A549 treated with CORT108297 at 1 μM for 4 hours (cell line): ENCODE measurements at places on chromosomes 5 and 9. TPM values are rescaled to one million over a fixed set of nuclear protein-coding genes. Genes with fewer than 3 reads are reported as not detected.

FBN2 gene
- 11.7 to 19.7 TPM (median 17.5 TPM) in 5 replicates for total RNA-seq

IGFBPL1 gene
- 2.2 to 2.8 TPM (median 2.5 TPM) in 5 replicates for total RNA-seq

GPR150 gene
- total RNA-seq, result 0.07 to 0.21 TPM (median 0.08 TPM) in 5 replicates

TLE4 gene
- 10.1 to 12.3 TPM (median 11.3 TPM) in 5 replicates for total RNA-seq

FOXD4L4 gene
- 0.04 to 0.14 TPM (median 0.08 TPM) in 4 of 5 replicates, not detected in the other for total RNA-seq

CCNO gene
- total RNA-seq, result 5.2 to 9.9 TPM (median 9.5 TPM) in 5 replicates

C5orf52 gene
- total RNA-seq, result not detected in 5 replicates

TRIM36 gene
- 1.5 to 2.2 TPM (median 2.0 TPM) in 5 replicates for total RNA-seq

GM2A gene
- 15.7 to 18.1 TPM (median 16.3 TPM) in 5 replicates for total RNA-seq

OGN gene
- not detected in 5 replicates for total RNA-seq
